ENCODE measurements at places on chromosomes 11 and 22.

GRCh38 chr11:117730208-117730800, 66.7 kb downstream of the DSCAML1 start:
- no peak for DNase-seq

DNA sequence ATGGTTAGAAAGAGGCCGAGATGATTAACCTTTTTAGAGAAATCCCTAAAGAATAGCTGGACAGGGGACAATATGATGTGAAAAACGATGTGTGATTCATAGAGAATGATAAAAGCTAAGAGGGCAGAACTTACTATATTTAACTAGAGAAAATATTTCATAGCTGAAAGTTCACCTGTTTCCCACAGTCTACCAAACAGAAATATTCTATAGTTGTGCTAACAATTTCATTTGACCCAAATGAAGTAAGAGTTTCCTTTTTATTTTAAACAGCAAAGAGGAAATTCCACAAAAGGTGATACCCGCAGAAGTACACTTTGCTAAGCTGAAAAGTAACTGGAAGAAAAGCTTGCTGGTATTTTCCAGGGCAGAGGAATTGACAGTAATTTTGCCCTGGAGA, 26.7 kb downstream of the ALKBH8 start:
- no peak for DNase-seq

DNA sequence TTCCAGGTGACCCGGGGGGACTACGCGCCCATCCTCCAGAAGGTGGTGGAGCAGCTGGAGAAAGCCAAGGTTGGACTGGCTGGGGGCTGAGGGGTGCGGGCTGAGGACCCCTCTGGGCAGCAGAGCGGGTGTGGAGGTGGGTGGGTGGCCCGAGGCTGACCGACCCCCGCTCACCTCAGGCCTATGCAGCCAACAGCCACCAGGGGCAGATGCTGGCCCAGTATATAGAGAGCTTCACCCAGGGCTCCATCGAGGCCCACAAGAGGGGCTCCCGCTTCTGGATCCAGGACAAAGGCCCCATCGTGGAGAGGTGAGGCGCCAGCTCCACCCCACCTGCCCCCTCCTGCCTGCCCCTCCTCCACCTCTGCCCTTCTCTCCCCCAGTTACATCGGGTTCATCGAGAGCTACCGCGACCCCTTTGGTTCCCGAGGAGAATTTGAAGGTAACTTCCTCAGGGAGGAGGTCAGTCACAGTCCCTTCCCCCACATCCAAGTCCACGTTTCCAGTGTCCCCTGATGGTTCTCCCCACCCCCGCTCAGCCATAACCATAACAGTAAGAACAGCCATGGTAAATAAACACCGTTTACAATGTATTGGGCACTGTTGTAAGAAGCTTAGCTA, 11.2 kb downstream of the DPP3 start:
- DNase-seq = no peak

- DNase-seq = no peak
Observed at GRCh38 chr11:34644669-34645406, 23.9 kb downstream of the EHF start.

DNA sequence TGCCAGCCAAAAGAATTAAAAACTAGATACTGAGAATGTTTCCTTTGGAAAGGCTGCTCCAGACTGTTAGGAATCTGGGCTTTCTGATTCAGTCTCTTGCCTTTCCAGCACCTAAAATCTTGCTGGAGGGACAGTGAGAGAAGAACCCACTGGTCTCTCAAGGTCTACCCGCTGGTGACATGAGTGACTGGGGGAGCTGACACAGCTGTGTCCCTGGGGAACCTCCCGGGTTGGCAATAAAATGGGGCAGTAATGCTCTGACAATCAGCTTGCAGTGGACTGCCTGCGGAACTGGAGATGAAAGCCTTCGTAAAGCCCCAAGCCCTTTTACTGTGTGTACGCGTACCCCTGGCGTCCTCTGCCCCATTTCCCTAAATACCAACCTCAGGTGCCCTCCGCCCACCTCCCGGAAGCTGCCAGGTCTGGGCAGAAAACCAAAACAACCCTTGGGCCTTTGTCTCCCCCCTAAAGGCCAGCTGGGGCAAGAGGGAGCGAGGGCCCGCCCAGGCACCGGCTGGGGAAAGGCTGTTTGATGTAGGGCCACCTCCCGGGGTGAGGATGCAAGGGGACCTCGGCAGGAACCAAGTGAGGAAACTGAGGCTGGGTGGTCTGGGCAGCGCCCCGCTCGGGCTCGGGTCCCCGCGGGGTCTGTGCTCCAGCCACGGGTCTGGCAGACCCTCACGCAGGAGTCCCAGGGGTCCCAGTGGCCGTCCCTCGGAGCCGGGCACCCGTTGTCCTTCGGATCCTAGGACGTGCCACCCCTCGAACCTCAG, 741 bp downstream of the CARS1 start:
- no peak for DNase-seq

- peak; percentile 58 for DNase-seq
Observed at GRCh38 chr11:2802389-2803185, 83.0 kb downstream of the CDKN1C start.

- peak; percentile 71 for DNase-seq
Observed at GRCh38 chr22:50641696-50642607, 14.0 kb upstream of the ARSA start.

- no peak for DNase-seq
Observed at GRCh38 chr11:57422669-57423068, 4.3 kb downstream of the SLC43A3 start.

DNA sequence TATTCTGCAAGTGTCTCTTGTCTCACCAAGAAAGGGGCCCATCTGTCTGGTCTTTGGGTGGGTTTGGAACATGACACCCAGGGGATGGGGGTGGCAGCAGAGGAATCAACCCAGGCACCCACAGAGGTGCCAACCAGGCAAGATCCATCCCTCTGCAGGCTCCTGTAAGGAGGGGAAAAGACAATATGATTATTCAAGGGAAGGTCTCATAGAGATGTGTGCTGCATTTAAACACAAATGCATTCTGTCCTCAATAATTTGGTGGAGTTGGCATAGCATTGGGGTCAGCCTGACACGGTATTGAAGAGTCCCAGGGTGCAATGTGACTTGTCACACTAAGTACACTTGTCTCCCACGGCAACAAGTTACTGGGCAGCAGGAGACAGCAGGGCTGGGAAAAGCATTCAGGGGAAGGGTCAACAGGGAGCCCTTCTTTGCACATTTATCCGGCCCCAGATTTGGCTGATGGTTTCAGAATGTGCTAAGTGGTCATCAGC, 33.1 kb upstream of the SPON1 start:
- no peak for DNase-seq

DNA sequence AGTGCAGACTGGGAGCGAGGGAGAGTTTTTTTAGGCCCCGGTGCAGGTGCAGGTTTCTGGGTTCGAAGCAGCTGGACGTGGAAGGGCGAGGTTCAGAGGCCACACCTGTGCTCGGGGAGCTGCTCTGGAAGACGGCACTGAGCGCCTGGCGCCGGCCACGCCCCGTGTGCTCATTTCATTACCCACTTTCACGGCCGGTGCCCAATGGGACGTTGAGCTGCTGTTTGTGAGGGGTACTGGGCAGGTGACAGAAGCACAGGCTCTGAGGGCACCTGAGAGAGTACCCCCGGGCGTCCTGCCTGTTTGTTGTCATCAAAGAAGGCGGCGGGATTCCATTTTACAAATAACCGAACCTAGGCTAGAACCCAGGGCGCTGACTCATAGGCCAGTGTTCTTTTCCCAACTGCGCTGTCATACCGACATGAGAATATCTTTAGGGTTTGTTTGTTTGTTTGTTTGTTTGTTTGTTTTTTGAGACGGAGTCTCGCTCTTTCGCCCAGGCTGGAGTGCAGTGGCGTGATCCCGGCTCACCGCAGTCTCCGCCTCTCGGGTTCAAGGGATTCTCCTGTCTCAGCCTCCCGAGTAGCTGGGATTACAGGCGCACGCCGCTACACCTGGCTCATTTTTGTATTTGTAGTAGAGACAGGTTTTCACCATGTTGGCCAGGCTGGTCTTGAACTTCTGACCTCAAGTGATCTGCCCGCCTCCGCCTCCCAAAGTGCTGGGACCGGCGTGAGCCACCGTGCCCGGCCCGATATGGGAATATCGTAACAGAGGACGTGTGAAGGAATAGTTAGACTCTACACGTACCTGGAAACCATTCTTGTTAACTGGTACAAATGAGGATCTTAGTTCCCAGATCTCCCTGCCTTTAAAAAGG, 16.6 kb upstream of the SPTBN2 start:
- peak; percentile 77 for DNase-seq

GRCh38 chr11:110463153-110463552, 33.4 kb downstream of the FDX1 start:
- peak; percentile 72 for DNase-seq

DNA sequence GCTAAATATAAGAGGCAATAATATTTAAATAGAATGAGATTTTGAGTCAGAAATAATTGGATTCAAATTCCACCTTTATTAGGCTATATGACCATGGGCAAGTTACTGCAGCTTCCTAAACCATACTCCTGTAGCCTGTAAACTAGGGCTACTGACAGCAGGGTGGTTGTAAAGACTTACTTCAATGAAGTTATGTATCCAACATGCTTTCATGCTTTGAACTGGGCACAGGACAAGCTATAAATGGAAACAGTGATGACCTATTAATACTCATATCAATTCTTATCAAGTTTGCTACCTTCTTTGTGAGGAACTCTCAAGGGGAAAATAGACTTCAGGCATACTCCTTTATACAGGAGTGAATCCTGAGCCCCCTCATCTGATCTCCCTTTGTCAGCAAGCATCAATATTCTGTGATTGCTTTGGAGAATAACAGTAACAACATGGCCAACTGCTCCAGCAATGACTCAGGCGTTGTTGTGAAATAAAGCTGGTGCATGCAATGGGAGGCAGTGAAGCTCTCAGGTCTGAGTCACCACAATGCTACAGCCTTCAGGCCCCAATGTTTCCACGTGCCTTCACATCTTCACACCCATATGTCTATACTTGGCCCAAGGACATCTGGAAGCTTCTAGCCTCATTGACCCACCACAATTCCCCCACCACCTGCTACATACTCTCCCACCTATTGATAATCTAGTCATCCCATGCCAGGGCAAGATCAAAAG, 102.5 kb downstream of the KCNA4 start:
- DNase-seq = no peak

Measured in upper lobe of right lung (tissue), 1 donor.